Activated B cell treated with CpG ODN at 0.5 μM for 24 hours (primary cell): ENCODE measurements at places on chromosomes 13 and 19.

DNA sequence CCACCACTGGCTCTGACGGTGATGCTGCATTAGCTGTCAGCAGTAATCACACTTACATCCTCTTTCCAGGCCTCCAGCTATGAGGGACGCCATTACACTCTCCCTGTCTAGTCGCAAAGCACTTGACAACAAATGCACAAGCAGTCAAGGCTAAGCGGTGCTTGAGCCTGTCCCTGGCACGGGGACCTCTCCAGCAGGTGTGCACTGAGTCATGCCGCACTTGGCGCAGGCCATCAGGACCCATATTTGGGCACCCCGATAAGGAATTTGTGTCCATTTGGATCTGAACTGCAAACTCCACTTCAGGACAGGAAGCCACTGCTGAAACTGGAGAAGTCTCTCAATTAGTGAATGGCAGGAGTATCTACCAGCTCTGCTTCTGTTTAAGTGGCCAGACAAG, 301.9 kb upstream of the OBI1 start:
- no peak for DNase-seq

GRCh38 chr13:37090912-37091311, 14.6 kb downstream of the CSNK1A1L start:
- no peak for DNase-seq

- DNase-seq: no peak
These were observed 8.9 kb downstream of the ZNF586 start for GRCh38 chr19:57778336-57778735.

DNA sequence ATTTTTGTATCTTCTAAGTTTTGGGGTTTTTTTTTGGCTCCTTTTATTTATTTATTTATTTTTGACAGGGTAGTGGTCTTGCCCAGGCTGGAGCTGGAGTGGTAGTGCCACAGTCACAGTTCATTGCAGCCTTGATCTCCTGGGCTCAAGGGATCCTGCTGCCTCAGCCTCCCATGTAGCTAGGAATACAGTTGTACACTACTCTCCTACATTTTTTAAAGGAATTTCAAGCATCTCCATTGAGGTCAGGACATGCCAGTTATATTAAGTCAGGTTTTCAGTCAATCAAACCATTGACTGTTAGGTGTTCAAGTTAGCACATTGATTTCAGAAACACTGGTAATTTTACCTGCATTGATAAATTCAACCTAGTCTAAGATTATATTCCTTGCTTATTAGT, 480.5 kb upstream of the SPRY2 start:
- no peak for DNase-seq

- DNase-seq: no peak
These were observed 2.6 kb downstream of the GRIK5 start for GRCh38 chr19:42067315-42067888.

GRCh38 chr13:107743526-107743925, 471.8 kb downstream of the LIG4 start:
- no peak for DNase-seq

DNA sequence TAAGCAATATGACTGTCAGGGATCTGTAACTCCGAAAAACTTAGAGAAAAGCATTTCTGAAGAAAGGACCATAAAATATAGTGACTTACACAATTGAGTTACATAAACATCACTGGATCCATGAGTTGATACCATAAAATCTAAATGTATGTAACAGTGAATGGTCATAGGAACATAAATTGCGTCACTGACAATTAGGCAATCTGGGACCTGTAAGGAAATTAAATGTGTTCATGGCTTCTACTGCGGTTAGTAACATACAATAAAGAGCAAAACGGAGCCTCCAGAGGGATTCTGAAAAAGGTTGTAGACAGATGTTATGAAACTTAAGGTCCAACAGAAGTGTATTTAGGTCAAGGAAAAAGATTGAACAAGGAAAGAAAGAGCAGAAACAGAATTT, 27.1 kb downstream of the POU4F1 start:
- DNase-seq: no peak

DNA sequence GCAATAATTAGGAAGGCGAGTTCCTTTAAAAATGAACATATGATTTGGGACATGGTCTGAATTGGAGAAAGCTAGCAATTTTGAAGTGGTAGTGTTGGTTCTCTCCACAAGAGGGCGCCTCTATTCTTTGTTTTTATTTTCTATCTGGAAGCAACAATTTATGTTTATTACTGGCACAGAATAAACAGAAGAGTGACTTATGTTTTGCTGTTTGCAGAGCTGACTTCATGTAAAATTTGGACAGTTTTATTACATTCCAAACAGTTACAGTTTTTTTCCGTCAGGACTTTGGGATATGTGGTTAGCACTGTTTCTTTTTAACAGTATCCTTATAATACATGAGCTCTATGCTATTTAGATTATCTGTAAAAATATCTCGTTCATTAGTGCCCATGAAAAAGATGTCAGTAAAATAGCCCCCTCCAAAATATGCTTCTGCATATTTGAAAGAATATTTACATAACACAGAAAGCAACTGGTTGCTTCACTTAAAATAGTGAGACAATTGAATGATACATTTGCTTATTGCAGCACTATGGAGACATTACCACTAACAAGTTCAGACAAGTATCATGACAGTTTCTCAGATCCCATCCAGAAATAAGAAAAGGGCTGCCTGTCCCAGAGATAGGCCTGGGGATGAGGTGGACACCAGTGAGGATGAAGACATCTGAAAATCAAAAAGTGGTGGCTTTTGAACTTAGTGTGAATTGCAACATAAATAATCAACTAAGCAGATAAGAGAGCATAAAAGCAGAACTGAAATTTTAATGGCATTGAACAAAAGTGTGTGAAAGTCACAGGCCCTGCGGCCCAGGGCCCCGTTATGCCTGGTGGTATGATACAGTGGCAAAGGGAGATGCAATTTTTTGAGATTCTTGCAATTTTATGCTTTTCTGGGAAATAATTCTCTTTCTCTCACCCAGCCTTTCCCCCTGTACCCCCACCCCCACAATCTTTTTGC, 32.3 kb upstream of the FGF9 start:
- no peak for DNase-seq

GRCh38 chr13:68304286-68304893, 1074.3 kb upstream of the PCDH9 start:
- DNase-seq: no peak
